Esophagus muscularis mucosa (tissue), 4 donors: ENCODE measurements at places on chromosomes 12 and 14. TPM values are rescaled to one million over a fixed set of nuclear protein-coding genes. Genes with fewer than 3 reads are reported as not detected.
A peak's percentile ranks its signal among the peaks of the same experiment; 100 is the strongest.

- DNase-seq, result no peak
Measured at GRCh38 chr12:116864371-116865160, 16.7 kb downstream of the HRK start.

GRCh38 chr12:109305547-109305946 is 3.5 kb downstream of the FOXN4 start:
- DNase-seq, result no peak

Gene PIK3C2G
- 0.06 TPM for total RNA-seq

DNA sequence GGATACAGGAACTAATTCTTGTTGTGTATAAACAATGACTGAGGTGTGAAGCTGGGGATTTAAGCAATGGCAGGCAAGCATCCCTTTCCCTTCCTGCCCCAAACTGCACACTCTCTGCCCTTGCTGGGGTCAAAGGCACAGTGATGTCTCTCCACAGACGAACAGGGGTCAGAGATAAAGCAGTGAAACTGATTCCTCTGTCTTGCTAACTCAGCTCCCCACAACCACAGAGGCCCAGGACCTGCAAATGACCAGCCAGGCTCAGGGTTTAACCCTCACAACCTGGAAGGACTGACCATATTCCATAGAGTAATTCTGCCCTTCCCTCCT is 67.2 kb downstream of the CCDC88C start:
- DNase-seq, result no peak

DNA sequence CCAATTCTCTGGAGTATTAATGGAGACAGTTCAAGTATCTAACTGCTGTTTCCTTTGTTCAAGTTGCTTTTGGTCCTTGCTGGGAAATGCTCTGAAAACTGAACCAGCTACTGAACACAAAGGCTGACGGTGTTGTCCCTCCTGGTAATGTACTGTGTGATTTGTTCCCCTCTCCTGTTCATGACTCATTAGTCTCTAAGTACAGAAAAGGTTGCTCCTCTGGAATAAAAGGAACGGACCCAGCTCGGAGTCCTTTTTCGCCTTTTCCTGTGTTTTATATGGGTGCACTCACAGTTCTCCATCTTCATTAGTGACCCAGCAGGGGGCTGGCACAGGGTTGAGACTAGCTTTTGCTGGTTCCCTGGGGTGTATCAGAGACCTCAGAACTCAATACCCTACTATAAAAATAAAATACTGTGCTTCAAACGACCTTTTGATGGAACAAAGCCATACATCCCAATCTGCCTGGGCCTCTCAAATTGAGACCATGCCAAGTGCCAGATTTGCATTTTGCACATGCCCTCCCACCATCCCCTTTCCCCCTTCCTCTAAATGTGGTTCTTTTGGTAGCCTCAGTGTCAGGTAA is 269.7 kb downstream of the RAD51B start:
- no peak for DNase-seq

Gene KRT73
- total RNA-seq, result not detected

GRCh38 chr12:29552324-29552927 is 54.9 kb upstream of the OVCH1 start:
- no peak for DNase-seq

Gene PLEK2
- total RNA-seq, result not detected

DNA sequence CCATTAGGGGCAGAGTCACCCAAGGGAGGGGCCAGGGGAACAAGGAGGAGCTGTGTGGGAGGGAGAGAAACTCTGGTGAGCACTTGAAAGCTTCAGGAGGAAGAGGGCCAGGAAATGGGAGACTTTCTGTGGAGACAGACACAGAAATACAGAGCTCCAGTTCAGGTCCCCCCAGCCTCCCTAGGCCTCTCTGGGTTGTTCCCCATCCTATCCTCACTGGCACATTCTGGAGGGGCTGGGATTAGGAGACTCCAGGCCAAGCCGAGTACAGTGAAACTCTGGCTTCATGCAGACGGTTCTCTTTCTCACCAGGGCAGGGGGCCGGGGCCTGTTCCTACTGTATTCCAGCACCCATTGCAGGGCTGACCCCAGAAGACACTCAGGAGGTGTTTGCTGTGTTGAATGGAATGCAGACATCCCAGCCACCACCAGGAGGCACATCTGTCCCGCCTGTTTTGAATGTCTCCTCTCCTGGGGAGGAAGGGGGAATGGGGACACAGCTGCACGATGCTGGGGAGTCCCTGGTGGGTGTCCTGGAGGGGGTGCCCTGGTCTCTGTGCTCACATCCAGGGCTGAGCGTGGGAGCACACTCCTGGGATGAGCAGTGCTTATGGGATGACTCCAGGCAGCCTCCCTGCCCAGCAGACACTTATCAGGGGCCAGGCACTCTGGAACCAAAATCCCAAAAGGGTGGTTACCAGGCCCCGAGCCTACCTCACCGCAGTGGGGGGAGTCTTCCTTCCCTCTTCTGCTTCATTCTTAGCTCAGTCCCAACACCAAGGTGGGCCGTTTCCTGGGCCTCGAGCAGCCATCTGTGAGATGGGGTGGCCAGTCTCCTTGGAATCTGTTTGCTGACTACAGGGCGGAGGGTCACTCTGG is 5.5 kb upstream of the KRT84 start:
- DNase-seq, result no peak

GRCh38 chr14:78083837-78084236 is 86.3 kb upstream of the NRXN3 start:
- no peak for DNase-seq

DNA sequence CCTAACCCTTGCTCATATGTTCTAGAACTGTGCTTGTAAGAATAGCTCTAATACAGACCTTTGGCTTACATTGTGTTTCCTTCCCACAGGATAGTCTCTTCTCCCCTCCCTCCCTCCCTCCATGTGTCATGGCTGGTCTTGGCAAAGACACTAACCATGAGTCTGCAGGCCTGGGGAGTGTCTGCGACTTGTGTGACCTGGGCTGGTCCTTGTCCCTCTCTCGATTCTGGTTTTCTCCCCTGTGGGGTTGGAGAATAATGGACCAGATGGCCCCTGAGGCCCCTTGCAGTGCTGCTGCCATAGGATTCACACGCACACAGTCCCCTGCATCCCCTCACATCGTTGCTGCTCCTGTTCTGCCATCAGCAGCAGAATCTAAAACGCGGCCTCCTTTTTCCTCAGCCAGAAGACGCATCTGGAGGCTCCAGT is 30.3 kb downstream of the DEGS2 start:
- DNase-seq, result no peak

Gene FLRT2
- 5.0 TPM for total RNA-seq

GRCh38 chr12:119019166-119019565 is 37.8 kb downstream of the SRRM4 start:
- DNase-seq, result no peak

DNA sequence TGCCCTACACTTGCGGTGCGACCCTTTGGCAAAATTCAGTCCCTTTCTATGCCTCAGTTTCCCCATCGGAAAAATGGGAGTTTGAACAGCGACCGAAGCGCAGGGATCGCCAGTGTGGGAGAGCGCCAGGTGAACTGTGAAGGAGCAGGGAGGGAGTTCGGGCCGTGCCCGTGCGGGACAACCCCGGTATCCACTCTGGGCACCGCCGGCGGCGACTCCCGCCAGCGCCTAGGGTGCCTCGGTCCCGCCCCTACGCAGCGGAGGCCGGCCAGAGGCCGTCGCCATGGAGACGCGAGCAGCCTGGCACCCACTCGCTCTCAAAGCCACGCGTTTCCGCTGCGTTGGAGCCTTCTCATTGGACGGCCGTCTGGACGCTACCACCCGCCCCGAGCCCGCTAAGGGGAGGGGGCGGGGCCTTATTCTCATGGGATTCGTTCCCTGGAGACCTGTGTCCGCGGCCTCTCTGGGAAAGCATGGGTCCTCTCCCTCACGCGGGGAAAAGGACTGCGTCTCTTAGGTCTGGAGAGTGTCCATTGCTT is 729 bp upstream of the MLEC start:
- peak; percentile 99 for DNase-seq

DNA sequence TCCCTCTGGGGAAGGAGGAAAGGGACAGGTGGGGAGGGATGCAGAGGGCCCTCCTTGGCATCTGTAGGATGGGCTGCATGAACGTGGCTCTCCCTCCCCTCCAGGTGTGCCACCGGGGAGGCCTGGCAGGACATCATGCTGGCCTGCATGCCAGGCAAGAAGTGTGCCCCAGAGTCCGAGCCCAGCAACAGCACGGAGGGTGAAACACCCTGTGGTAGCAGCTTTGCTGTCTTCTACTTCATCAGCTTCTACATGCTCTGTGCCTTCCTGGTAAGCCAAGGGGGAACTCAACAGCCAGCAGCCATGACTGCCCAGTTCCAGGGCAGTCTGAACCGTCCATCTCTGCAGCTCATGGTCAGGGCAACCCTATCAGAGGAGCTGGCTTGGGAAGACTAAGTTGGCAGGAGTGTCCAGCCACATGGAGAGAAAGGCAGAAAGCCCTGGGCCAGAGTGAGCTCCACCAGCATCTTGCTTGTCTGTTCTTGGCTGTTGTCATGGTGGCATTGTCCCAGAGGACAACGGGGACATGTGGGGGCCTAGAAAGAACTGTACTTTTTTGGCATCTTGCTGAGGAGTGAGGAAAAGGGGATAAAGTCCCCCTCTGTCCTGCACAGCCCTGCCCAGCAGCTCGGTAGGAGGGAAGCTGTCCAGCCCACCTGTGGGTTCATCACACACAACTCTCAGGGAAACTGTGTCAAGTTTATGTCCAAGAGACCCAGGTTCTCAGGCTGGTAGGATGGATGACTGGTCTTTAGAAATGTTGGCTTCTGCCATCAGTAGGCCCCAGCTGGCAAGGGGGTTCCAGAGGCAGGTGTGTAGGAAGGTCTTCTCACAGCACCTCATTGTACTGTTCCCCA is 129.8 kb upstream of the FKBP4 start:
- DNase-seq, result no peak

Gene IFNG-AS1
- not detected for total RNA-seq

Gene OS9
- 155 TPM for total RNA-seq

- DNase-seq, result no peak
Measured at GRCh38 chr12:19200261-19200660, 70.7 kb downstream of the PLEKHA5 start.

DNA sequence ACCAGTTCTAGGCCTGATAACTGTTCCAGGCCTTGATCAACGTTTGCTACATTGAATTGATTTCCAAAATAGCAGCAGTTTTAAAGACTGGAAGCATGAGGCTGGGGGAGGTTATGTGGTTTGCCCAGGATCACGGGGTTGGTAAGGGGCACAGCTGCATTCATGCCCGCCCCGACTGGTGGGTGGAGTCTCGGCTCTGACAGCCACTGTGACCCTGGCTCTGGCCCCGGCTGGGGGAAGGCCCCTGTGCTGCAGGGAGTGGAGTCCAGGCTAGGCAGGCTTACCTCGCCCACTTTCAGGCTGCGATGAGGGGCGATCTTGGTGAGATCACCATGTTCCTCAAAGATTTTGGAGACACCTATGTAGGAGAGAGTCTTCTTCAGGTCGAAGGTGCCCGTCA is 13.3 kb upstream of the SERPINA9 start:
- DNase-seq, result no peak

Gene CPNE8
- 20.3 TPM for total RNA-seq

Gene EGLN3
- total RNA-seq, result 24.7 TPM

Gene MRPL42
- total RNA-seq, result 32.9 TPM

DNA sequence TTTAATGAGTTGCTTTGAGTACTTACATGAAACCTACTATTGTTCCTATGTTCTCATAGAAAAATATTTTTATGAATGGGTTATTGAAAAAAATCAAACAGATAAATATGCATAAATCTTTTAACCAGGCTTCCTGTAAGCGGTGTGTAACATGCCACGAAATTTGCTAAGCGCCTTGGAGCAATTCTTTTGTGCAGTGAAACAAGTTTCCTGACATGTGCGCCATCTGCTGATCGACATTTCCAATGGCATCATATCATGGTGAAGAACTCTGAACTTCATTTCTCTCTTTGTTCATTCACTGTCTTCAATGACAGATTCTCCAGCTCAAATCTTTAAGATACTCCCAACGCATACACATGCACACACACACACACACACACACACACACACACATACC is 145.6 kb upstream of the NAV3 start:
- no peak for DNase-seq

GRCh38 chr12:103422328-103422727 is 73.4 kb downstream of the C12orf42 start:
- DNase-seq, result no peak
